DND-41 (cell line): ENCODE measurements at places on chromosomes 2 and 18.

- H3K27me3 ChIP-seq: no peaks in the 10 kb centered on the region
- H3K4me3 ChIP-seq: no peak overlapping the region
- no peaks in the 10 kb centered on the region for H3K36me3 ChIP-seq
- no peak overlapping the region for H3K27ac ChIP-seq
- DNase-seq: no peak
These were observed 15.1 kb upstream of the MBOAT2 start for GRCh38 chr2:9018534-9018933.

DNA sequence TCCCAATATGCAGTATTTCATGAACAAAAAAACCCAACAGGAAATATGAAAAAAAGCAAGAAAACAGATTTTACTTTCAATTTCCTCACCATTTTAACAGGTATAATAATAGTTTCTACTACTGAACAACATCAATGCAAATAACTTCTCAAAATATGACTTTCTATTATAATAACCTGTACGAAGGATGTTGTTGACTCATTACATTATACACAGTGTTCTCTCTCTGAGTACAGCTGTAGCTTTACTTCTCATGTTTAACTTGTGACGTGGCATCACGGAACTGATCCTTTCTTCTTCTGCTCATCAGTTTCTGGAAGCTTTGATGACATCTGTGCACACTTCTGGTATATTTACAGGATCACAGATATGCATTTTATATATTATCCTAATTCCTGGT is 40.0 kb downstream of the FAM228A start:
- H3K36me3 ChIP-seq: peaks cover 21% of the 10 kb centered on the region; the same call in 1 of the 2 replicates
- H3K4me1 ChIP-seq: no peaks in the 10 kb centered on the region
- no peak overlapping the region for H3K4me3 ChIP-seq

DNA sequence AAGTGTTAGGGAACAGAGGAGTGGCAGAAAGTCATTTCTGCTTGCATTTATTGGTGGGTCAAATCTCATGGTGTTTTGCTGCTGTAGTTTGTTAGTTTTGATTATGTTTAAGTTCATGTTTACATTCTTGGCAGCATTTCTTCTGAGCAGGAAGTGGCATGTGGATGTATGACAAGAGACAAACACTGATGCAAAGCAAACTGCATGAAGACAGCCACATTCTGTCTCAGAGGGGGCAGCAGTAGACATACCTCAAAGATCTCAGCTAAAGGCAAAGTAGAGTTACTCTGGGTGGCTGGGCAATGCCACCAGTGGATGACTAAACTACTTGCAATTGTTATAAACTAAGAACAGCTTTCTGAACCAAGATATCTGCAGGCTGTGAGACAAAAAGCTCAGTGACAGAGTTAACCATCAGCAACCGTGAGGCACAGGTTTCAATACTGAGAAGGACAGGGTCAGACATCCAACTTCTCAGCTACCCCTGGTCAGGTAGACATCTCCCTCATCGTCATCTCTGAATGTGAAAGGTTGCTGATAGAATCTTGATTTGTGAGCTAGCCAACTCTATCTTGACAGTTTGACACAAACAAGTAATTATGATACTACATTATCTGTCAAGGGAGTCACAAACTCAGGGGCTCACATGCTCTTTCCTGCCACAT is 16.4 kb downstream of the GALNT3 start:
- no peaks in the 10 kb centered on the region for H3K4me1 ChIP-seq
- H3K27me3 ChIP-seq: no peaks in the 10 kb centered on the region
- no peak for DNase-seq
- H3K4me3 ChIP-seq: no peak overlapping the region
- H3K36me3 ChIP-seq: no peaks in the 10 kb centered on the region

DNA sequence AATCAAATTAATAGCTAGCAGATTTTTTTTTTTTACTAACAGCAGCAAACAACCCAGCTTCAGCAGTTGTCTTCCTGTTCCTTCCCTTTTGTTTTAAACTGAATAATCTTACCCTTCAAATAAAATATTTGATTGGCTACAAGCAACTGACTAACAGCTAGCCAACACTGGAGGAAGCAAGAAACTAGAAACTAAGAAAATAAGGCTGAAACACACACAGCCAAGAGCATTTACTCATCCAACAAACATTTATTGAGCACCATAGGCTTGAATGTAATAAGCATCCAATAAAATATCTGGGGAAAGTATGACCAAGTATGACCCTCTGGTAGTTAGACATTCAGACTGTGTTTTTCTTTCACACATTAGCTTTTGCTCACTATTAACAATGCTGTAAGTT is 189.2 kb downstream of the CD226 start:
- H3K27me3 ChIP-seq: no peaks in the 10 kb centered on the region
- no peaks in the 10 kb centered on the region for H3K4me1 ChIP-seq
- no peak overlapping the region for H3K4me3 ChIP-seq
- H3K36me3 ChIP-seq: no peaks in the 10 kb centered on the region

GRCh38 chr18:12014521-12015415 is 33.5 kb downstream of the IMPA2 start:
- H3K4me1 ChIP-seq: no peaks in the 10 kb centered on the region
- H3K27ac ChIP-seq: no peak overlapping the region
- H3K27me3 ChIP-seq: no peaks in the 10 kb centered on the region
- DNase-seq: no peak
